ENCODE measurements at places on chromosomes 1 and 21. TPM values are rescaled to one million over a fixed set of nuclear protein-coding genes. Genes with fewer than 3 reads are reported as not detected.

OTUD3 gene
- total RNA-seq: 13.4 TPM

DIO1 gene
- not detected for total RNA-seq

DNA sequence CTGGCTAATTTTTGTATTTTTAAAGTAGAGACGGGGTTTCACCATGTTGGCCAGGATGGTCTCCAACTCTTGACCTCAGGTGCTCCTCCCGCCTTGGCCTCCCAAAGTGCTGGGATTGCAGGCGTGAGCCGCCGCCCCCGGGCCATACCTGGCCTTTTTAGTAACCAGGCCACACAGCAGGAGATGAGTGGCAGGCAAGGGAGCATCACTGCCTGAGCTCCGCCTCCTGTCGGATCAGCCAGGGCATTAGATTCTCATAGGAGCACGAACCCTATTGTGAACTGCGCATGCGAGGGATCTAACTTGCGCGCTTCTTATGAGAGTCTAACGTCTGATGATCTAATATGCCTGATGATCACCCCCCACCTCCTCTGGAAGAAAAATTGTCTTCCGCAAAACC lies 308.7 kb upstream of the PRMT6 start:
- no peak for DNase-seq

- peak; percentile 74 for DNase-seq
Observed at GRCh38 chr1:11929849-11930248, 3.6 kb upstream of the KIAA2013 start.

PDZK1IP1 gene
- 0.43 TPM for total RNA-seq

DNA sequence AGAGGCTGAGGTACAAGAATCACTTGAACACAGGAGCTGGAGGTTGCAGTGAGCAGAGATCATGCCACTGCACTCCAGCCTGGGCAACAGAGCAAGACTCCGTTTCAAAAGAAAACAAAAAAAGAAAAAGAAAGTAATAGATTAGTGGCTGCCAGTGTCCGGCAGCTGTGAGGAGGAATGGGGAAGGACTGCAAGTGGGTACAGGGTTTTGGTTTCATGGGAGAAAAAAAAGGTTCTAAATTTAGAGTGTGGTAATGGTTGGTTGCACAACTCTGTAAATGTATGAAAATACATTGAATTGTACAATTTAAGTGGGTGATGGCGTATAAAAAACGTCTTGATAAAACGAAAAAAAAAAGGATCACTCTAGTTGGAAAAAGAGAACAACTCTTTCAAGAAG lies 6.7 kb downstream of the TAF1A start:
- DNase-seq: no peak

EFNA3 gene
- total RNA-seq: 0.43 TPM

ST6GALNAC3 gene
- total RNA-seq: 1.3 TPM

DNA sequence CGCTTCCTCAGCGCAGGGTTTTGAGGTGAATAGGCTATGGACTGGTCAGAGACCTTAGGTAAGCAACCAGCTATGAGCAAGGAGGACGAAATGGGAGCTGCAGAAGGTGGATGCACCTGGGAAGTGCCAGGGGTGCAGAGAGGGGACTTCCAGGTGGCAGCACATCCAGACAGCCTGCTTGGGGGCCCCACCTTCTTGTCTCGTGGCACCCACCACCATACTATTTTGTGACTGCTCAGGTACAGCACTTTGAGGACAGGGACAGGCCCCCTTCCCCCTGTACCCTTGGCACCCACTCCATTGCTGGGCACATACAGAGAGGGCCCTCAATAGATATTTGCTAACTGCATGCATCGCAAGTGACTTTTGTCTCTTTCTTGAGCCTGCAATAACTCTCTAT lies 777 bp upstream of the KISS1 start:
- no peak for DNase-seq

DNA sequence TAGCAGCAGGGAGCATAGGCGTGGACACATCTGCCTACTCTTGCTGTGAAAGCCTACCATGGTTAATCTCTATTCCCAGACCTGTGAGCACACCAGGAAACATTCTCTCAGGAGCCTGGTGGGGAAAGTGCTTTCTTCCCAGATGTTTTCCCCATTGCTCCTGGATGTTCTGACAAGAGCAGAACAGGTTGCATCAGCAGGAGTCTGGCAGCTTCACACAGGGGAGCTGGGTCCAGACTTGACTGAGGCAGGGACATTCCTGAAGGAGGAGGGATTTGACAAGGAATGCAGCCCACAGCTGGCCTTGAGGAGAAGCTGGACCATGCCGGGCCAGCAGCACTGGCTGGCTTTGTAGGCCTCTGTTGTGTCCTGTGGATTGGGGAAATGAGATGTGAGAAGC lies 21.0 kb upstream of the ARTN start:
- DNase-seq: peak; percentile 73

SLC25A34 gene
- under 0.01 TPM for total RNA-seq

MATN1 gene
- not detected for total RNA-seq

DNA sequence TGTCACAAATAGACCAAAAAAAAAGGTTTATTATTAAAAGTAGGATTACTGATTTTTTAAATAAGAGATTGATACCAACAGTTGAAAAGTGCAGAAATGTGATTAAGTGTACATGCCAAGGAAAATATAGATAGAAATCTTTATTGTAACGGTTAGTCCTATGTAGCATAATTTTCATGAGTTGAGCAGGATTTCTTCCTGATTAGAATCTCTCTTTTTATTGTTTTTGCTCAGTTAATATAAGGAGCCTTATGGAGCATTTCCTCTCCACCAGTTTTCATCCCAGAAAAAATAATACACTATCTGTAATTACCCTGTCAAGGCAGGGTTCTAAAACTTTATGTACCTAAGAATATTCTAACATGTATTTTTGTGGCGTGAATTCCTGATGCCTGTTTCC lies 23.4 kb downstream of the CAPZA1 start:
- DNase-seq: no peak

DNA sequence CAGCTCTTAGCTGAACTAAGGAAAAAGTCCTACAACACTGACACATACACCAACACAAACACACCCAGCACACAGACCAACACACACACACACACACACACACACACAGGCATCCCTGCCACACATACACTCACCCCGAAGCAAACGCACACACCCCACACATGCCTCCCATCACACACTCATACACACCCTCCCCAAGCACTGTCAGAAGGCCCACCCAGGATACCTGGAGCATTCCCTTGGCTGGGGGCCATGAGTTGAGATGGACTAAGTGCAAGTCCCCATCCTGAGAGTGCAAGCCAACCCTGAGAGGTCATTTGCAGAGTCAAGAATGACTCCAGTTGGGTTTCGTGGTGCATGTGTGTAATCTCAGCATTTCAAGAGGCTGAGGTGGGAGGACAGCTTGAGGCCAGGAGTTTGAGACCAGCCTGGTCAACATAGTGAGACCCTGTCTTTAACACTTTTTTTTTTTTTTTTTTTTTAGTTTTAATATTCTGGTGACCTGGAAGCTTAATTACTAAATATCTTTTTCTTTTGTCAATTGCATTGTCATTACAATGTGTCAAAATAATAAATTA lies 117.3 kb downstream of the RHOU start:
- DNase-seq: no peak

GRCh38 chr1:182649041-182649440 lies 35.3 kb downstream of the RGS8 start:
- no peak for DNase-seq

DNA sequence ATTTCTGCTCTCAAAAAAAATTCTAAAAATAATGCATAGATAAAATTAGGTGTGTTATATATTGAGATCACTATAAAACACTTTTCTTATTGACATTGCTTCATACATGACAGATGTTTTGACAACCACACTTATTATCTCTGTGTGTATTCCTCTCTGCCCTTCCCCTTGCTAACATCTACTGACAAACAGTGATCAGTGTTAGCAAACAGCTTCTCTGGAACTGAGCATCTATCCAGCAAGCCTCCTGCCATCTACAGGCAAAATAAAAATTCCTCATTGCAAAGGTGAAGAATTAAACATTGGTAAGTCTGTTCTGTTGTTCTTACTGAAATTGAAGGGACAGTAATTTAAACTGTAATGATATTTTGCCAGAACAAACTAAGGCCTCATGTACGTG lies 2153.9 kb downstream of the NCAM2 start:
- DNase-seq: no peak

- no peak for DNase-seq
Observed at GRCh38 chr21:26225046-26225445, 54.5 kb upstream of the APP start.

DNA sequence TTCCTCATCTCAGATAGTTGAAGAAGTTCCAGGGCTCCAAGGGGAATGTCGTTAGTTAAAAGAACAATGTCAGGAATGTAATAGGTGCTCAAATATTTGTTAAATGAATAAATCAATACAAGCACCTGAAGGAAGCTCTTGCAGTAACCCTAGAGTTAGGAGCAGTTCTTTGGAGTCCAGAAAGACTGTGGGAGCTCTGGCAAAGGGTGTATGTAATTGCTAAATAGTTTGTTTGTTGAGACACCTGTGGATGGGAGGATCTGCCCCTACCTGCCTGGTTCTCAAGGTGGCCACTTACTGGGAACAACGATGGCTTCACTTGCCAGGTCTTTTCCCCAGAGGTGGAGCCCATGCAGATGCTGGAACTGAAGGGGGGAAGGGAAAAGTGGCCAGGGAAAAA lies 27.5 kb upstream of the JUN start:
- no peak for DNase-seq

DCST1 gene
- not detected for total RNA-seq

- DNase-seq: peak; percentile 67
Observed at GRCh38 chr21:35217504-35218060, 168.5 kb upstream of the RUNX1 start.

GRCh38 chr1:240100371-240100934 lies 8.8 kb downstream of the FMN2 start:
- peak; percentile 21 for DNase-seq

GRCh38 chr1:107867422-107867821 lies 97.6 kb downstream of the VAV3 start:
- DNase-seq: no peak

GRCh38 chr1:199684686-199685273 lies 342.7 kb upstream of the NR5A2 start:
- DNase-seq: peak; percentile 62

ERVH48-1 gene
- not detected for total RNA-seq

VWA1 gene
- 6.8 TPM for total RNA-seq

HCN3 gene
- 1.6 TPM for total RNA-seq

- DNase-seq: peak; percentile 54
Observed at GRCh38 chr1:54965624-54966340, 14.6 kb upstream of the TMEM61 start.

MSH4 gene
- 0.43 TPM for total RNA-seq

REN gene
- total RNA-seq: 4.3 TPM

- peak; percentile 75 for DNase-seq
Observed at GRCh38 chr1:9289090-9289534, 3.6 kb upstream of the SPSB1 start.

- no peak for DNase-seq
Observed at GRCh38 chr1:104884939-104885338, 1135.2 kb downstream of the AMY1C start.

DNA sequence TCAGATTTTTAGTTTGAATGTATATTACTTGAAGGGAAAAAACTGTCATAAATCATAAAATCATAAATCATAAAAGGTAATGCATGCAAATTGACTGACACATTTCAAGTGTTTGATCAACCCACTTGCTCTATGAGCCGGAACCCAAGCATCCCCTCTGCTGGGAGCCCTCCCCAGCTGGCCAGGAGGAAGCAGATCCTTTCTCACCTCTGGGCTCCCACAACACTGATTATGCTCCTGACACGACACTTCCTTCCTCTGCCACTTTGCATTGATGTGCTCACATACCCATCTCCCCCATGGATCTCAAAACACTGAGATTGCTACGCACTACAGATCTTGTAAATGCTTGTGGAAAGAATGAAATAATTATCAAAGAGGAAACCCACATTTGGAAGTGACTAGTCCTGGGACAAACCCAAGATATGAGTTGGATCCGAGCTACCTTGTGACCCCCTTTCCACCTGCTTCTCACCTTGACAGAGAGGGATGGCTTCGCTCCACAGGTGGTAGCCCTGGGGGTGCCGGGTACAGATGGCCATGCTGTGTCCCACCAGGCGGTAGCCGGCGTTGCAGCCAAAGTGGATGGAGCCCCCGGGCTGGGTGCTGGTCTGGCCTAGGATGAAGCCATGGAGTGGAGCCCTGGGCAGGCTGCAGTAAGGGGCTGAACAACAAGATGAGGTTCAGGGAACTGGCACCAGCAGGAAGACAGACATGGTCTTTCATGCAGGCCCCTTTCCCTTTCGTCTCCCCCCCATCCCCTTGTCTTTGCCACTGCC lies 104.6 kb downstream of the ZSCAN20 start:
- DNase-seq: no peak

LAD1 gene
- not detected for total RNA-seq

DNA sequence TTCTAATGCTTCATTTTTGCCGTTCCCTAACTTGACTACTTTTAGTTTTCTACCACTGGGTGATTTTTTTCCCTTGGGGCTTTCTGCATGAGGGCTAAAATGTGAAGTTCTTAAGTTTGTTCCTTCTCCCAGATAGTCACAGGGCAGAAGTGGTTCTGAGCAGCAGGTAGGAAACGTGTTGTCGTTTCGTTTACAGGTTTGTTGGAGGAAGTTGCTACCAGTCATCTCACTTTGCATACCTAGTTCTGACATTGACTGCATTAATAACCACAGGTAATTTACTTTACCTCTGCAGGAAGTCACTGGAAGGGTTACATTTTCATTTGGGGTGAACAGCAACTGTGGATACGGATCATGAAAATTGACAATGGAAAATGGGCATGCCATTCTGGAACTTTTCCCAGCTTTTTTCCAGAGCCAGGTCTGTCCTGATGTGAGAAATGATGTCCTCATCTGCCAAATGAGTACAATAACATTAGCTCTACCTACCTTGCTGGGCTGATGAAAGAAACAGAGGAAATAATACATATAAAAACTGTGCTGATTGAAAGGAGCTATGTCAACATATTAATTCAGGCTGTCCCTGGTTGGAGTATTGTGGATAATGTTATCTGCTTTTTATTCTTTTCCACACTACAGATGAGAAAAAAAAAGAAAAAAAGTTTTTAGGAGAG lies 94.2 kb downstream of the DISC1 start:
- no peak for DNase-seq

DNA sequence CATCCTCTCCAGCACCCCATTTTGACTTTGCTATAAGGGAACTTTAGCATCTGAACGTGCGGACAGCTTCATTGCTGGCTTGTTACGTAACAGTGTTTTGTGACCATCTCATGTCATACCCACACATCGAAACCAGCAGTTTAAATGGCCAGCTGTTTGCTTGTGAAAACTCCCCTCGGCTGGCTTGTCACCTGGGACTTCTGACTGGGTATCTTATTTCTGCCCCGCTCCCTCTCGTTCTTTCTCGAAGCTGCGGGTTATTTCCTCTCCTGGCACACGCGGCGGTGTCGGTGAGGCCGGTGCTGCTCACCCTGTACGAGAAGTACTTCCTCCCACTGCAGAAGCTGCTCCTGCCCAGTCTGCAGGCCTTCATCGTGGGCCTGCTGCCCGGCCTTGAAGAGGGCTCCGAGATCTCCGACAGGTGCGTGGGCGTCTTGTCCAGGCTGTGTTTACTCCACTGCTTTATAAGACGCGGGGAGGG lies 43.5 kb downstream of the DOP1B start:
- no peak for DNase-seq

- DNase-seq: no peak
Observed at GRCh38 chr1:81259625-81260411, 540.9 kb upstream of the ADGRL2 start.

TNFRSF25 gene
- total RNA-seq: 2.9 TPM
